Activated CD4-positive, alpha-beta T cell treated with anti-CD3 and anti-CD28 coated beads, Interleukin-2, Interleukin-6, amounts not matched to agents 100 ng/mL and 50 ng/mL, durations not matched to agents 16 hours and 8 hours (primary cell): ENCODE measurements at places on chromosomes 3 and 15.
A peak's percentile ranks its signal among the peaks of the same experiment; 100 is the strongest.

GRCh38 chr15:77944002-77944867 is 133.3 kb downstream of the TBC1D2B start:
- DNase-seq = peak; percentile 73

- no peak for DNase-seq
Measured at GRCh38 chr15:76366714-76367113, 30.1 kb downstream of the ISL2 start.

GRCh38 chr3:124266487-124266886 is 274.6 kb upstream of the ROPN1 start:
- no peak for DNase-seq

GRCh38 chr3:188407158-188407880 is 253.4 kb downstream of the LPP start:
- DNase-seq = no peak

GRCh38 chr3:57164657-57165573 is at the start of gene IL17RD:
TSS of gene IL17RD (minus strand) at chr3:57165353. CDS start at chr3:57165286, 67 bp downstream.
- peak; percentile 68 for DNase-seq
